Metanephros (tissue), 2 donors: ENCODE measurements at places on chromosomes 7 and 10. TPM values are rescaled to one million over a fixed set of nuclear protein-coding genes. Genes with fewer than 3 reads are reported as not detected.

The SKAP2 gene
- total RNA-seq = 11.2 TPM

The C10orf53 gene
- not detected for total RNA-seq

The CADPS2 gene
- total RNA-seq = 54.0 TPM

The PDSS1 gene
- 8.7 TPM for total RNA-seq

The LRGUK gene
- 4.7 TPM for total RNA-seq

The FAM25G gene
- total RNA-seq = not detected

The C7orf57 gene
- total RNA-seq = 0.29 TPM

The PDLIM1 gene
- 27.2 TPM for total RNA-seq

The ASIC3 gene
- total RNA-seq = 0.76 TPM

The PRPS1L1 gene
- total RNA-seq = not detected
